Testis (tissue), 5 donors: ENCODE measurements at places on chromosomes 1 and 21.

- H3K27ac ChIP-seq: no peak overlapping the region
- DNase-seq: no peak
- H3K27me3 ChIP-seq: no peaks in the 10 kb centered on the region
Observed at GRCh38 chr1:63403386-63403785, 36.0 kb downstream of the ALG6 start.

GRCh38 chr1:64440183-64440826, 29.6 kb upstream of the CACHD1 start:
- no peak for DNase-seq
- no peak overlapping the region for H3K4me3 ChIP-seq
- H3K27me3 ChIP-seq: no peaks in the 10 kb centered on the region
- H3K36me3 ChIP-seq: no peaks in the 10 kb centered on the region
- H3K27ac ChIP-seq: no peak overlapping the region

GRCh38 chr1:172991674-172992400, 58.9 kb downstream of the TNFSF18 start:
- DNase-seq: no peak
- H3K4me1 ChIP-seq: no peaks in the 10 kb centered on the region
- no peaks in the 10 kb centered on the region for H3K27me3 ChIP-seq
- no peak overlapping the region for H3K4me3 ChIP-seq
- H3K27ac ChIP-seq: no peak overlapping the region

GRCh38 chr1:43545695-43546387, 15.2 kb downstream of the PTPRF start:
- no peaks in the 10 kb centered on the region for H3K27me3 ChIP-seq
- peak; percentile 64 for DNase-seq
- H3K27ac ChIP-seq: no peak overlapping the region
- H3K4me3 ChIP-seq: no peak overlapping the region

GRCh38 chr1:11985851-11986250, 5.6 kb downstream of the MFN2 start:
- H3K27ac ChIP-seq: no peak overlapping the region
- no peak for DNase-seq
- no peak overlapping the region for H3K4me3 ChIP-seq
- H3K36me3 ChIP-seq: no peaks in the 10 kb centered on the region
- peaks cover 16% of the 10 kb centered on the region for H3K4me1 ChIP-seq

- H3K27me3 ChIP-seq: no peaks in the 10 kb centered on the region
- H3K36me3 ChIP-seq: no peaks in the 10 kb centered on the region
- no peak overlapping the region for H3K27ac ChIP-seq
Observed at GRCh38 chr1:30409476-30410152, 313.8 kb downstream of the MATN1 start.

- peak overlapping the region; percentile 85 for H3K27ac ChIP-seq
- no peaks in the 10 kb centered on the region for H3K36me3 ChIP-seq
Observed at GRCh38 chr1:94418664-94419655, 771 bp downstream of the ABCD3 start.

DNA sequence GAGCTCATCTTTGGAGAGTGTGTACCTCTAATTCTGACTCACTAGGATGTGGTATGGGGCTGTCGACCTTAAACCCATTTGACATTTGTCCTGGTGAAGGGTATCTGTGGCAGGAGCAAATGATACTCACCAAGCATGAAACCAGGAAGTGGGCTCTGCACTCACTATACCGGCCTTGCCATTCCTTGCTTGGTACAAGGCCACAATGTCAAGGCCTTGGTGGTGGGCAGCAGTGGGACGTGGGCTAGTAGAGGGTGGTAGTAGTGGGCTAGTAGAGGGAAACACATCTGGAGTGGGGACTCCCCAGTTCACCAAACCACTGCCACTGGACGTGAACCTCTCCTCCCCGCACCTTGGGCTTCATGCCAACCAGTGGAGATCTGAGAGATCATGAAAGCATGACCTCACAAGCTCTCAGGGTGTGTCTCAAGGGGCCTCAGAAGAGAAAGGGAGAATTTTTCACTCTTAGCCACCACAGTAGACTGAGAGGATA, 11.5 kb downstream of the TNFSF4 start:
- no peak for DNase-seq
- H3K36me3 ChIP-seq: no peaks in the 10 kb centered on the region
- H3K4me1 ChIP-seq: peaks cover 4% of the 10 kb centered on the region
- H3K4me3 ChIP-seq: no peak overlapping the region
- no peaks in the 10 kb centered on the region for H3K27me3 ChIP-seq

DNA sequence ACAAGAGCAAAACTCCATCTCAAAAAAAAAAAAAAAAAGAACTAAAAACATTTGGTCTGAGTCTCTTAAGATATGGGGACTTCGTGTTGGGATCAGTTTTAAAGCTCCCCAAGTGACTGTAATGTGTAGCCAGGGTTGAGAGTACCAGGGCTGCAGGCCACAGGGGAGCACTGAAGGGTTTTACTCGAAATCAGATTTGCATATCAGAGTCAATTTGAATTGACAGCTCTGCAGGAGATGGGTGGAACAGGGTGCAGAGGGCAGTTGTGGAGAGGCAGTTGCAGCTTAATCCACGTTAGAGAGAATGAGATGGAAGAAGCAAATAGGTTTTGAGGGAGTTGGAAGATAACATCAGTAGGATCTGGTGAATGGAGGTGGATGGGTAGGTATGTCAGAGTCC, 20.6 kb upstream of the ELOA start:
- no peak overlapping the region for H3K4me3 ChIP-seq
- H3K4me1 ChIP-seq: no peaks in the 10 kb centered on the region
- DNase-seq: no peak

DNA sequence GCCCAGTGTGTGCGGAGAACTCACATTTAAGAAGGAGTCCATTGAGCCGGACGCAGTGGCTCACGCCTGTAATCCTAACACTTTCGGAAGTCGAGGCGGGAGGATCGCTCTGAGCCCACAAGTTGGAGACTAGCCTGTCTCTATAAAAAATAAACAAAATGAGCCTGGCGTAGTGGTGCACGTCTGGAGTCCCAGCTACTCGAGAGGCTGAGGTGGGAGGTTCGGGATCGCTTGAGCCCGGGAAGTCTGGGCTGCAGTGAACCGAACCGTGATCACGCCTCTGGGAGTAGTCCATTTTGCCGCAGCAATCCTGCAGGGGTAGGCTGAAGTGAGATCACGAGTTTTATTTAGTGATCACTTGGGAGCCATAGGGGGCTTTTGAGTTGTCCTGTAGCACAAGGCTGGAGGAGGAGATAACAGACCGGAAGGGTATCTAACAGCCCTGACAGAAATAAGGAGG, 497 bp upstream of the FUCA1 start:
- peak overlapping the region; percentile 68 for H3K4me3 ChIP-seq
- H3K36me3 ChIP-seq: no peaks in the 10 kb centered on the region
- H3K27ac ChIP-seq: peak overlapping the region; percentile 42
- DNase-seq: no peak

- no peaks in the 10 kb centered on the region for H3K27me3 ChIP-seq
- DNase-seq: no peak
- H3K27ac ChIP-seq: no peak overlapping the region
- H3K36me3 ChIP-seq: no peaks in the 10 kb centered on the region
- H3K4me3 ChIP-seq: no peak overlapping the region
- peaks cover 6% of the 10 kb centered on the region for H3K4me1 ChIP-seq
Observed at GRCh38 chr1:180560868-180561600, 2.3 kb downstream of the OVAAL start.

- no peaks in the 10 kb centered on the region for H3K27me3 ChIP-seq
- H3K36me3 ChIP-seq: no peaks in the 10 kb centered on the region
- DNase-seq: no peak
- H3K4me3 ChIP-seq: no peak overlapping the region
Observed at GRCh38 chr1:39043513-39043912, 17.4 kb downstream of the NDUFS5 start.

DNA sequence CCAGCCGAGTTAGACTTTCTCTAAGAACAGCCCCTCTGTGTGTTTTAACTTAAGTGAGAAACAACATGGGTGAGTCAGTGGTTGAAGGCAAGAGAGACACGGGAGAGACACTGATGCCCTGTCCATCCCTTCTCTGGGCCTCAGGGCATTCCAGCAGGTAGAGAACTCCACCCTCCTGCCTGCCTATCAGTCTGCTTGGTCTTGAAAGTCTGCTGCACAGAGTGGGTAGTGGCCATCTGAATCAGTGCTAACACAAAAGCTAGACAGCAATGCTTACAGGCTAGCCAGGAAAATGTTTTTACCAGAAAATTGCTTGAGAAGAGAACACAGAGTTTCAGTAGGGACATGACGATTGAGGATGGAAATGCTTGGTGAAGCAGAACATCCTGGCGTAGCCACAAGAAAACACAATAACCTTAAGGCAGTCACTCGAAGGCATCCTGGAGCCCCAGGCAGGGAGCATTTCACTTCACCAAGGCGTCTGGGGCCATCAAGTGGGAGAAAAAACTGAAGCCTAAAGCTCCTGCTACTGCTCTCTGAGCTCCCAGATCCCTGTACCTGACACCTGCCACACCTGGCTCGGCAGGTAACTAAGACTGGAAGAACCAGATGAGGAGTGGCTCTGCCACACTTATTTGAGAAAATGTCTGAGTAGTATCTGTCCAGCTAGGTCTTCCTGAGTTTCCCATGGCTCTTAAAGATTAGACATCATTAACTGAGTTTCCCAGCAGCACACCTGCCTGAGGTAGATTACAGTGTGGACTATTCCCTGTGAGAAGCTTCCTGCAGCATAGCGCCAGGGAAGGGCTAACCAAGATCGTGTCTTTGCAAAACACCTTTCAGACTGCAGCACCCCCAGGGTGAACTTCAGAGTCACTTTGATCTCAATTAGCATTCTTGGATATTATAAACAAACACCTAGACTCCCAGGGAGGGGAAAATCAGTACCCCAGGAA, 18.1 kb upstream of the LBR start:
- H3K27ac ChIP-seq: peak overlapping the region; percentile 49
- H3K4me1 ChIP-seq: peaks cover 41% of the 10 kb centered on the region
- H3K27me3 ChIP-seq: no peaks in the 10 kb centered on the region
- DNase-seq: no peak

GRCh38 chr1:32201011-32201855, 838 bp downstream of the CCDC28B start:
- H3K27me3 ChIP-seq: no peaks in the 10 kb centered on the region
- H3K27ac ChIP-seq: peak overlapping the region; percentile 94
- H3K36me3 ChIP-seq: no peaks in the 10 kb centered on the region
- H3K4me3 ChIP-seq: peak overlapping the region; percentile 68

- no peaks in the 10 kb centered on the region for H3K4me1 ChIP-seq
- H3K27me3 ChIP-seq: no peaks in the 10 kb centered on the region
- no peak overlapping the region for H3K27ac ChIP-seq
- H3K4me3 ChIP-seq: no peak overlapping the region
- no peak for DNase-seq
- H3K36me3 ChIP-seq: no peaks in the 10 kb centered on the region
Observed at GRCh38 chr21:29064850-29065481, 8.5 kb downstream of the CCT8 start.

- no peak for DNase-seq
- no peaks in the 10 kb centered on the region for H3K4me1 ChIP-seq
- H3K36me3 ChIP-seq: no peaks in the 10 kb centered on the region
- no peak overlapping the region for H3K4me3 ChIP-seq
Observed at GRCh38 chr1:201631037-201631436, 92.1 kb downstream of the NAV1 start.

DNA sequence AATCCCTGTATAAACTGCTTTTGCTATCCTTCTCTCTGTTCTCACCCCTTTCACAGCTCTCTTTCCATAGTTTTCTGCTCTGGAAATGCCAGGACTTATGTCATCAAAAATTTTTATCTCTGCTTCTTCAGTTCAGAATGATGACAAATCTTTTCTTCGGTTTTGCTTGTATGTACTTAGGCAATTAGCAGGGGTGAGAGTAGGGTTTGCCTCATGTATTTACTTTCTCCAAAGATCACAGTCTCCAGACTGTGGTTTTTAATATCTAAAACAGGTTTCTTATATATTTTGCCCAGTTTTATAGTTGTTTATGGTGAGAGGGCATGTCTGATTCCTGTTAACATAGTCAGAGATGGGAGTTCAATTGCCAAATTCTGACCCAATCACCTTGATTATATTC, 235.4 kb upstream of the LYPLAL1 start:
- no peak overlapping the region for H3K27ac ChIP-seq
- no peaks in the 10 kb centered on the region for H3K36me3 ChIP-seq
